ENCODE measurements at places on chromosomes 11 and 22.

DNA sequence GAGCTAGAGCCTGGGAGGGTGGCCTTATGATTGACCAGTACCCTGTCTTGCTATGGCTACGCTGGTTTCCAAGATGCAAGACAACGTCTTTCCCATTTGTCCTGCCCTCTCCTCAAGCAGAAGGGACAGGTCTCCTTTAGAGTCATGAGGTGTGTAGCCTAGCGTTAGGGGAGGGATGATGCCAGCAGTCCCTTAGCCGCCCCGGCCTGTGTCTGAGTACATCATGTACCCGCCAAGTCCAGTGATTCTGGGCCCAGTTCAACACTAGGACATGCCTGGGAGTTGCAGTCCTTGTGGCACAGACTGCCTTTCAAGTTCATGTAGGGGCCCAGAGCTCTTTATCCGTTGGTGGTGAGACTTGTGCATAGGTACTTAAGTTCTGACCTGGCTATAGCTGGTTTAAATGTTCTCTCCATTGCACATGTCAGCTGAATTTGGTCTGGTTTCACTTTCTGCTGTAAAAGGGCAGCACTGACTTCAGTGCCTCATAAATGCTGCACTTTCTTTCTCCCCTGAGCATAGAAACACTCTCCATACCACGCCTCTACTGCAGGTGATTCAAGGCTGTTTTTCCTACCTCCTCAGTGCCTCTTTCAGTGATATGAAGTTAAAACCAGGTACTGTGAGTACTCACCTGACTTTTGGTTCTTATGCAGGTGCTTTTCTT lies 151.1 kb downstream of the METTL15 start:
- no peak for DNase-seq

GRCh38 chr11:90661233-90661632 lies 438.4 kb upstream of the CHORDC1 start:
- no peak for DNase-seq

- peak; percentile 98 for DNase-seq
Observed at GRCh38 chr22:23893945-23894709, at the start of gene MIF. TSS of gene MIF (plus strand) at chr22:23894383. CDS start at chr22:23894475, 92 bp downstream.

DNA sequence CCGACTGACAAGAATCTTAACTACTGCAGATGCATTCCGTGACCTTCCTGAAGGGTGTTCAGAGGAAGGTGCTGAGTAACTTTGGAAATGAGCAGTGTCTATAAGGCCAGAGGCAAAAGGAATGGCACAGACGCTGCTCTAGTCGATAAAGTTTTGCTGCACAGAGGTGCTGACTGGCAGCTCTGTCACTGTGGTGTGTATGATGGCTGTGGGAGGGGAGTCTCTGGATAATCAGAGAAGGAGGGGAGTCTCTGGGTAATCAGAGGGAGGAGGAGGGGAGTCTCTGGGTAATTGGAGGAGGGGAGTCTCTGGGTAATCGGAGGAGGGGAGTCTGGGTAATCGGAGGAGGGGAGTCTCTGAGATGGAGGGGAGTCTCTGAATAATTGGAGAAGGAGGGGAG lies 18.4 kb downstream of the PTDSS2 start:
- no peak for DNase-seq

DNA sequence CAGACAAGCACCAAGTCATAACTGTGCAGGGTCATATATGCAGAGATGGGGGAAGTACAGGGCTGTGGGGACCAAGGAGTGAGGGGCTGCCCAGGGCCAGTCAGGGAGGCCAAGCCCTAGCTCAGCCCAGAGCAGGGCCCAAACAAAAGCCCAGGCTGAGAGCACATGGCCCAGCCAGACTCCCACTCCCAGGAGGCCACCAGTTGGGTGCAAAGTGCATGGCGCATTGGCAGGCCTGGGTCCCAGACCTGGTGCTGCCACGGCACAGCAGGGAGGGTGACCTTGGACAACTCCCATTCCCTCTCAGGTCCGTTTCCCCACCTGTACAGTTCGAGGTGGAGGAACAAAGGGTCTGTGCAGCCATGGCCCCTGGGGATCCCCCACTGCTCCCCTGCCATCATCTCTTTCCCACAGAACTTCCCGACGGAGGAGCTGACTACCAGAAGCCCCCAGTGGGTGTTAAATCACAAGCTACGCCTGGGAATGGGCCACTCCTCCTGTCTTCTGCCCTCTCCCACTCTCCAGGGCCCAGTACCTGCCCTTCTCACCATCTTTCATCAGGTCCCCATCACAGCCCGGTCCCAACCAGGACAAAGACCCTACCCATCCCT lies 608 bp downstream of the NIPSNAP1 start:
- peak; percentile 26 for DNase-seq

DNA sequence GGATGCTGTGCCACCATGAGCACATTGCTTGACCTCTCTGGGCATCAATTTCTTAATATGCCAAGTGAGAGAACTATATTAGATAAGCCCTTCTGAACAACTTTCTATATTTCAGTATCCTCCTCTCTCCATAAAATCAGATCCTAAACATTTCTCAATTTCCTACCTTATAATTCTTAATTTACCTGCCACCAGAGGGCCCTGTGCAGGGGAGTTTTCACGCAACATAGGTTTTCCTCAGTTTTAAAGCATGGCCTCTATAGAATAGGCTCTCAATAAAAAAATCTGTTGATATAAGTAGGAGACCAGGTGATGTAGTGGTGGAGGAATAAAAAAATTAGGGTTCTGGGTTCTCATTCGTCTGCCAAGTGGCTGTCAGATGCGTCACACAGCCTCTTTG lies 83.7 kb upstream of the DBX1 start:
- DNase-seq = no peak

- no peak for DNase-seq
Observed at GRCh38 chr11:90650153-90650552, 427.3 kb upstream of the CHORDC1 start.

DNA sequence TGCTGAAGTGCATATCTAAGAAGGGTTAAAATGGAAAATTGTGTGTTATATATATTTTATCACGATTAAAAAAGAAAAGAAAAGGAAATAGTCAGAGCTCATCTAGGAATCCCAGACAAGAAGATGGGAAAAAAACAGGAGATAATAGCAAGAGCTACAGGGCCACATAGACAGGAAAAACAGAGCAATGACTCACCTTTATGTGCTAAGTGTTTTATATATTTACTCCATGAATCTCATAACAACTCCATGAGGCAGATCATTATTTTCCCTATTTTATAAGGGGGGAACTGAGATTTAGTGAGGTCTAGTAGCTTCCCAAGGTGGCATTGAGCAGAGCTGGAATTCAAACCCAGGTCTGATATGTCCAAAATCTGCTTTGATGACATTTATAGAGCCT lies 18.1 kb upstream of the ELF5 start:
- no peak for DNase-seq

GRCh38 chr11:17635551-17635938 lies 83.8 kb upstream of the MYOD1 start:
- no peak for DNase-seq

DNA sequence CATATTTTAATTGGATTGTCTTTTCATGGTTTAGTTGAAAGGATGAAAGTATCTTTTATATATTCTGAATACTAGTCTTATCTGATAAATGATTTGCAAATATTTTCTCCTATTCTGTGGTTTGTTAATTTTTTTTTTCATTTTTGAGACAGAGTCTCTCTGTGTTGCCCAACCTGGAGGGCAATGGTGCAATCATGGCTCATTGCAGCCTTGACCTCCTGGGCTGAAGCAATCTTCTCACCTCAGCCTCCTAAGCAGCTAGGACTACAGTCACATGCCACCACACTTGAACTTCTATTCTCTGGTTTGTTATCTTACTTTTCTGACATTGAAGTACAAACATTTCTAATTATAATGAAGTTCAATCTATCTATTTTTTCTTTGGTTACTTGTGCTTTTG lies 30.0 kb upstream of the FAR1 start:
- peak; percentile 4 for DNase-seq

Measured in NB4 (cell line).